ENCODE measurements at places on chromosomes 12 and 14. TPM values are rescaled to one million over a fixed set of nuclear protein-coding genes. Genes with fewer than 3 reads are reported as not detected.

- no peak for DNase-seq
Measured at GRCh38 chr12:120041386-120042231, 52.6 kb downstream of the BICDL1 start.

GRCh38 chr12:50620978-50621360 is 116.2 kb downstream of the DIP2B start:
- DNase-seq = no peak

DNA sequence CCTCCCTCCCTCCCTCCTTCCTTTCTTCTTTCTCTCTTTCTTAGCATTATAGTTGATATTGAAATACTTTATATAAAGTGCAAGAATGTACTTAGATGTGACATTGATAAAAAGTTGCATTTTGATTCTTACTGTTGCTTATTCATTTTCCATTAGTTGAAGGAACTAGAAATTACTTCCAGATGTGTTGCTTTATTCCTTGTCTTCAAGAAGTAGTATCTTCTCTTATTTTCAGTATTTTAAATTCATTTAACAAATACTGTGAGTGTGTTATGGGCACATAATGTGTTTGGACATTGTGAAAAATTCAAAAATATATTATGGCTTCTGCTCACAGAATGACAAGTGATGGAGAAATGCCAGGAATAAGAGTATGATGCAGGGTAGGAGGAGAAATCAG is 45.6 kb downstream of the TRMT5 start:
- no peak for DNase-seq

- no peak for DNase-seq
Measured at GRCh38 chr14:95993768-95994592, 45.2 kb upstream of the C14orf132 start.

DNA sequence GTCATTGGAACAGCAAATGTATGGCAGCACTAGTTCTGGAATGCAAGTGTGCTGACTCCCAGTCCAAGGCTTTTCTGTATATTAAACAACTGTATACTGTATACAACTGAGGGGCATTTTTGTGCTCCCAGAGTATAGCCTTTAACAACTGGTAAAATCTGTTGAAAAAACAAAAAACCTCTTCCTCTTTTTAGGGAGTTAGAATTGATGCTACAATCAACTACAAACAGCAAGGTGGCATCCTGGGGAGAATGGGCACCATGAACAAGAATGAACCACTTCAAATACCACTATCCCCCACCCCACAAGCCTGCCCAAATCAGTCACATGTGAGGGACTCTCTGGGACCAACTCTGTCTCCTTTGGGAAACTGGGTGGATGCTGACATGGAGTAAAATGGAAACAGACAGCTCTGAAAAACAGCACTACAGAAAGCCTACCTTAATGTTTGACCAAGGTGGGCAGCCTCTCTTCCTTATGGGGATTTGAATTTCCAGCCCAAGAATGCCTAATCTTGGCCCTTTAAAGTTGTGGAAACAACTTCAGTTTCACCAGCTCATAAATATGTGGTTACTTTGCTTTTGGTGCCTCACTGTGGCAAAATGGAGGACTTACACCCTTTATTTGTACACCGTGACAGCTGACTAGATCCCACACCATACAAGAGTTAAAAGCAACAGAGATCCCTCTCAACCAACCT is 7.5 kb downstream of the VTI1B start:
- no peak for DNase-seq

DNA sequence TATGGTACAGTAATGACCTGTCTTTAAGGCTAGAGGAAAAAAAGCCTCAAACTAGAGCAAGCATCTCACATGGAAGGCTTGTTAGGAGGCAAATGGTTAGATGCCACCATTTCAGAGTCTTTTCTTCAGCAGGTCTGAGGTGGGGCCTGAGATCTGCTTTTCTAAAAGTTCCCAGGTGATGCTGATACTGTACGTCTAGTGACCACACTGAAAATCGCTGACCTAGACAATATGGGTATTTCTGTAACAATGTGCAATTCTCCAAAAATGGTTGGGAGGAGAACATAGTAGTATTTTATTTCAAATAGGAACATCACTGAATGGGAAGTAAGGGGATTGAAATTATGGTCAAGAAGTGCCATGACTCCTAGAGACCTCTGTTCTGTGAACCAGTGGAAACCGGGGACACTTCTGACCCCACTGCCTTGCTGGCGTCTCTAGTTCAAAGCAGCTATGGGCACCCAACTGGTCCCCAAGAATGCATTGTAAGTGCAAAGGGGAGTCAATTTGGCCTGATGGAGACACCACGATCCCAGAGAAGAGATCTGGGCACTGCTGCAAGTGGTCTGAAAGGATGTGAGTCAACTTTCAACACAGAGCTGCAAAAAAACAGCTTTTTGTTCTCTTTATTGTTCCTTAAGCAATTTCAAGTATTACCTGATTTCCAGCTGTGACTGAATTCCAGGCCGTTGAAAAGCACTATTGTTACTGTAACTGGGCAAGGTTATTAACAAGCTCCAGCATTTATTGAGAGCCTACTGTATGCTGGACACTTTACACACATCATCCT is 54.4 kb upstream of the PLEKHG7 start:
- DNase-seq = no peak

NELL2 gene
- total RNA-seq = 0.59 TPM

KIF5A gene
- 0.31 TPM for total RNA-seq

DNA sequence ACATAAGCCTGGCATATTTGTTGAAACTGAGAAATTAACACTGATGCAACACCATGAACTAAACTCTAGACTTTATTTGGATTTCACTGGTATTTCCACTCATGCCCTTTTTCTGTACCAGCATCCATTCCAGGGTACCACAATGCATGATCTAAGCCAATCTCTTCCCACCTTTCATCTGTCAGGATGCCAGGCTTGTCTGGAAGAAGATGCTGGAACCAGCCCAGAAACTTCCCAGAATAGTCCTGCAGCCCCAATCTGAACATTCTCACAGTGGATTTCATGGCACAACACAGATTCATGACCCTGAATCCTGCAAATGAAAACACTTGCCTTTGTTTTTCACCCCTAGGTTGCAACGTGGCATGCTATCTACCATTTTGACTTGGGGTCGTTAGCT is 189.3 kb upstream of the LHX5 start:
- DNase-seq = no peak

All from right cardiac atrium (tissue), 5 donors.